ENCODE measurements at places on chromosomes 12 and 14.

- DNase-seq, result no peak
These were observed 19.3 kb upstream of the IL22 start for GRCh38 chr12:68272732-68273131.

DNA sequence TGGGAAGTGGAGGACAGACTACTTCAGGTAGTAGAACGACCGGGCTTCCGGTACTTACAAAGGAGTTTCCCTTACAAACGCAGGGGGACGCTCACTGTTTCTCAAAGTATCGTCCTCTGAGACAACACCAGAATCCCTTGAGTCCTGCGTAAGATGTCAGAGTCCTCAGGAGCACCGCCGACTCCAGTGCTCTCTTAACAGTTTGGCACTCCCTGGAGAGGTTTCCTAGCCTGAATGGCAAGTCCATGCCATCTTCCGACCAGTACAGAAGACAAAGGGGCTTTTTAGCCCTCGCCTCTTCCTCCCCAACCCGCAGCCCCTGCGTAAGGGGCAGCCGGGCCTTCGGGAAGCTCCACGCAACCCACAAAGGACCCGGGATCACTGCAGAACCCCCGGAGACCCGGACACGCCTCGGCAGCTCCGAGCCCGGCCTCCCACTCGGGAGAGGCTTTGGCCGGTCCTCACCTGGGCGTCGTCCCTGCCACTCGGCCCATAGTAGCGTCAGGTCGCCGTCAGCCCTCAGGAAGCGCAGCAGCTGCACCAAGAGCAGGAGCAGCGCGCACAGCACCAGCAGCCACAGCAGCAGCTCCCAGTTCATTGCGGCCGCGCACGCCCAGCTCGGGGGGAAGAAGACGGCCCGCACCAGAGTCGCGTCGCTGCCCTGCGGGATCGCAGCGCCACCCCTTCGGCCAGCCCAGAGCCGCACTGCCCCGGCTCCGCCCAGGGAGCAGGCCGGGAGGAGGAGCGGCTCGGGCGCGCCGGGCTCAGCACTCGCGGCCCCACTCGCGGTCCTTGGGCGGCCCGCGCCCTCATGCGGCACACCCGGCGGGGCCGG is at the start of gene DHRS7:
TSS of gene DHRS7 (minus strand) at position 687 of the 835 bp plus-strand sequence. CDS start at position 598, 89 bp downstream.
- DNase-seq, result peak; percentile 21

DNA sequence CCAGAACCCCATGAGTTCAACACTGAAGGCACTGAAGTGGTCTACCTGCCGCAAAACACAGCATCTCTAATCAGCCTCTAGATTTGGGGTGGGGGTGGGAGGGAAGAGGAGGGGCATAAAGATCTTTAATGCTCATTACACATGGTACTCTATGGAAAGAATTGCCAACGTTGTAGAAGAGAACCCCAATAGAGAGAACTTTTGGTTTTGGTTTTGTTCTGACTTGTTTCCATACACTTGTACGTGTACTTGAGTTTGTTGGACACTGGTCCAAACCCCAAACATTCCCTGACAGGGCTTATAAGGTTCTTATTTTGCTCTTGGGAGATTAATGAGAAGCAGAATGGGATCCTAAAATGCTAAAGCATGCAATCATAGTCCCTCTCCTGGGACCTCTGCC is 31.0 kb downstream of the GNPTAB start:
- no peak for DNase-seq

DNA sequence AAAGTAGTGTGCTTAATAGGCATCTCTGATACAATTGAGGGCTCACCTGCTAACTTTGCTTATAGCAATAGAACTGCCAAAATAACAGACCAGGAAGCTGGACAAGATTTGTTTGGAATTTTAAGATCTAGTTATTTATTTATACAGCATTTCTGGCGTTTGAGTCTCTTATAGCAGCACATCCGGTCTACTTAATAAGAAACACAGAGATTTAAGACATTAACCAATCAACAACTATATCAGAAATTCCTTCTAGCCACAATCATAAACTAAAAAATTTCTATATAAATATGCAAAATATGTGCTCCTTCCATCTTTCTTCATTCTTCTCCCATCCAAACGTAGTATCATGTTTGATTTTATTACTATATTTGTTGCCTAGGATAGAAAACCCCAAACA is 2.6 kb downstream of the RTN1 start:
- no peak for DNase-seq

GRCh38 chr14:20440882-20441281 is 4.9 kb upstream of the KLHL33 start:
- no peak for DNase-seq

DNA sequence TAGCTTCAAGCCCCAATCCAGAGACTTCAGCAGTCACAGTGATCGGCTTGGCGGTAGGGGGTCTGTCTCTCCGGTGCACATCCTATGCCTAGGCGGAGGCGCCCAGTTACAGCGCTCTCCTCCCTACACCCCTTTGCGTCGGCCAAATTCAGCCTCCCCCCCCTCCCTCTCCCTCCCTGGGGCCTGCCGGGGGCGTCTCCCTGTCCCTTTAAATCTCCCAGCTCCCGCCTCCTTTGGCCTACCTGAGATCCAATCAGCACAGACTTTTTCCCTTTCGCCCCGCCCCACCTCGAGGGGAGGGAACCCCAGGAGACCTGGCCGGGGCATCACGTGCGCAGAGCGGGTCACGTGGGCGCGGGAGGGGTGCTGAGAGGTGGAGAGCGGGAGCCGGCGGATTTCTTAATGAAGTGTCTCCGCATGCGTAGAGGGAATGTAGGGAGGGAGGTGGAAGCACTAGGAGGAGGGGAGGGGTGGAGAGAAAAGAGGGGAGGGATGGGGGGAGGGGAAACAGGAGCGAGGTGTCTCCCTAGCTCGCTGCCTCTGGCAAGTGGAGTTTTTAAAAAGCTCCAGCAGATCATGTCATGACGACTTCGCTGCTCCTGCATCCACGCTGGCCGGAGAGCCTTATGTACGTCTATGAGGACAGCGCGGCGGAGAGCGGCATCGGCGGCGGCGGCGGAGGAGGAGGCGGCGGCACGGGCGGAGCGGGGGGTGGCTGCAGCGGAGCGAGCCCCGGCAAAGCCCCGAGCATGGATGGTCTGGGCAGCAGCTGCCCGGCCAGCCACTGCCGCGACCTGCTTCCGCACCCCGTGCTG is at the start of gene HOXC13:
TSS of gene HOXC13 (plus strand) at position 506 of the 815 bp plus-strand sequence. CDS start at position 582, 76 bp downstream.
- peak; percentile 58 for DNase-seq

GRCh38 chr14:91348845-91349465 is 68.7 kb downstream of the CCDC88C start:
- no peak for DNase-seq

DNA sequence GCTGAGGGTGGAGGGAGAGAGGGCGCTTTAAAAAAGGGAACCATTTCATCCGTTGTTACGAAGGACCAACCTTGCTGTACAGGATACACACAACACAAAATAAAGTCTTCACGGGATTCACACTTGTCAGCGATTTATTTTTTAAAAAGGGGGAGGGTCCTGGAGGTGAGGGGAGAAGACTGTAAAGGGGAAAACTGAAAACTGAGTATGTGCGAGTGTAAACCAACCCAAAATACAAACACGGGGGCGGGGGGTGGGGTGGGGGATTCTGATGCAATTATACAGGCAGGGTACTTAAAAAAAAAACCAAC is 499 bp upstream of the PRKAG1 start:
- DNase-seq, result no peak

- DNase-seq, result no peak
These were observed 24.3 kb downstream of the VRK1 start for GRCh38 chr14:96821501-96821900.

GRCh38 chr14:103108749-103109207 is 14.3 kb downstream of the EXOC3L4 start:
- DNase-seq, result no peak

DNA sequence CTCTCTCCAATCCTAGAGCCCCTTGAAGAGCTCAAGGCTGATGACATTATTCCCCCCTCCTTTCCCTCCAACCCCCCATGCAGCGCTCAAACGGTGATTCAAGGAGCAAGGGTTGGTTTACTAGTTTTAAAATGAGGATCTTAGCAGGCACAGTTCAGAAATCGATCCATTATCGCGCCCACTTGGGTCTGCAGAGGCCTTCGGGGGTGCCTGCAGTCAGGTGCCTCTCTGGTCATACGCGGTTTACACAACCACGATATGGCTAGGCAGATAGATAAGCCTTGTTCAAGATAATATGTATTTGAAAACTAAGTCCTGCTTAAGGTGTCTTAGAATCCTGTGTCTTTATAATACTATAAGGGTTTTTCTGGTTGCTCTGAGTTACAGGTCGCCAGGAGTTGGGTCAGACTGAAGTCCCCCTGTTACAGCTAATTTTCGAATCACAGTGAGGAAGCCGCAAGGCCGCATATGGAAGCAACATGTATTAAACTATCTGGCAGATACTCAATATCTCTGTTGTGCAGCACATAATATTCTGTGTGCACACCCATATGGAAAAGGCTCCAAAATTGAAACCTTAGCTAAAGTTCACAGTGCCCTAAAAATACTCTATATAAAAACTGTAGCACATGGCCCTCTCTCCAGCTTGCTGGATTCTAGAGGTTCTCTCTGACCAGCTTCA is 10.0 kb downstream of the BHLHE41 start:
- no peak for DNase-seq

DNA sequence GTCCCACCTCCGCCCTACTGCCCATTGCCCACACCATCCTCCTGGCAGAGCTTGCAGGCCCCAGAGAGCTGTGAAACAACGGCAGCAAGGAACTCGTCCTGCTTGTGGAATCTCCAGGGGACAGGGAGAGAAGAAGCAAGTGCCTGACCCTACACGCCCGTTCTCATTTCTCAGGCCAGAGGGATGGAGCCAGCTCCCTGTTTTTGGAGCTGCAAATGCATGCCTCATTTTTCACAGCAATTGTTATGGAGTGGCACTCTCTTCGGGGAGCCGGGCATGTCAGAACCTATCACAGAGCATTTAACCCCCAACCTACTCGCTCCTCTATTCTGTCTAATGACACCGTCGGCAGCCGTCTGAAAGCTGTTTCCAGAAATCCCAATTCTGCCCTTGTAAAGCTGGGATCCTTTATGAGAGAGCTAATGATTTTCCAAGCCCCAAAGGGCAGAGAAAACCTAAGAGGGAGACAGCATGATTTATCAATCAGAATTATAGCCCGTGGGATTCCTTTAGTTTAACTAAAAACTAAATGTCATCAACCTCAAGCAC is 222.3 kb upstream of the NOS1 start:
- DNase-seq, result no peak

GRCh38 chr14:100408350-100409002 is 85.3 kb downstream of the SLC25A47 start:
- DNase-seq, result no peak

DNA sequence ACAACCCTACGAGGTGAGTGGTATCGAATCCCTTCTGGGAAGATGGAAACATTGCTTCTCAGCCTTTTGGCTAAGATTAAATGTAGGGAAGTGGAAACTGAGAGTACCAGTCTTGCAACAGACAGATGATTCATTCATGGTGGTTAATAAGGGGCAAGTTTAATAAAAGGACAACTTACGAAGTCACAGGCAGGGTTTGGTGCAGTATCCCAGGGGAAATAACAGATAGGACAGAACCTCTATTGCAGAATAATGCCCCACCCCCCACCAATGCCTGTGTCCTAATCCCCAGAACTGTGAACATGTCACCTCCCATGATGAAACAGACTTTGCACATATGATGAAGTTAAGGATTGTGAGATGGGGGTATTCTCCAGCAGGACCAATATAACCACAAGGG is 212.5 kb downstream of the TBX5 start:
- DNase-seq, result no peak

DNA sequence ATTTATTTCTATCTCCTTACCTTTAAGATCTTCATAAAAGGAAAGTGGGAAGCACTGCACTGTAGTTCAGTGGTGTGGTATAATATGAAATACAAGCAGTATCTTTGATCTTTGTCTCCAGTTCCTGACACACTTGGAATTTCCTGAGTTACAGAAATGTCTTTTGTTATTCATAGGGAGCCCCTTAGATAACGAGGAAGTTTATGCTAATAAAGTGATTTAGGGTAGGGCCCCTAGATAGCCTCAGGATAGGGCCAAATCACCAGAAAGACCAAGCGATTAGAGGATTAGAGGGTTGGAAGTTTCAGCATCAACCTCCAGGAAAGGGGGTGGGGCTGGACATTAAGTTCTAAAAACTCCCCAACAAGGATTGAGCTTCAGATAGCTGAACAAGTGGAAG is 29.9 kb upstream of the DDHD1 start:
- DNase-seq, result no peak

DNA sequence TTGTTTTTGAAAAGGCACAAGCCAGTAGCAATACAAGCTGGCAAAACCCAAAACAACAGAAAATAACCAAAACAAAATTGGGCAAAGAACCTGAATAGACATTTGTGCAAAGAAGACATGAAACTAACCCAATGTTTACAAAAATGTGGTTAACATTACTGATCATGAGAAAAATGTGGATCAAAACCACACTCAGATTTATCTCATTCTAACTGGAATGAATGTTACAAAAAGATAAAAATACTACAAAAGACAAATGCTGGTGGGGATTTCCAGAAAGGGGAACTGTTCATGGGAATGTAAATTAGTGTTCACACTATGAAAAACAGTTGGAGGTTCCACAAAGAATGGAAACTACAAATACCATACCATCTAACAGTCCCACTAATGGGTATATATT is 26.6 kb downstream of the ASCL4 start:
- DNase-seq, result no peak

GRCh38 chr12:52819731-52820510 is 6.0 kb upstream of the KRT4 start:
- DNase-seq, result no peak

DNA sequence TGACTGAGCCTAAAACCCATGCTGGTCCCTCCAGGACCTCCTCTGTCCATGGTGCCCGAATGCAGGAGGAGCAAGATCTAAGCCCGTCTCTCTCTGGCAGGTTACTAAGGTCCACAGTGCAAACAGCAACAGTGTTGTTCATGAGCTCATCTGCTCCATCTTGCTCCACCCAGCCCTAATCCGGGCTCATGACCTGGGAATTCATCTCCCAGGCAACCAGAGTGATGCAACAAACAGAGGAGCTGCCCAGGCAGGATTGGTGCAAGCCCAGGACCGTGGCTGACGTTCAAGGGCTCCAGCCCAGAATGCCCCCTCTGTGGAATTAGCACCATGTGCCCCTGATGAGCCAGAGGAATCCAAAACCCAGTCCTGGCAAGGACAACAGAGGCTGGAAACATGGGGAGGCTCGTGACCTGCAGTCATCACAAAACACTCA is 29.9 kb downstream of the HSPB8 start:
- DNase-seq, result no peak

DNA sequence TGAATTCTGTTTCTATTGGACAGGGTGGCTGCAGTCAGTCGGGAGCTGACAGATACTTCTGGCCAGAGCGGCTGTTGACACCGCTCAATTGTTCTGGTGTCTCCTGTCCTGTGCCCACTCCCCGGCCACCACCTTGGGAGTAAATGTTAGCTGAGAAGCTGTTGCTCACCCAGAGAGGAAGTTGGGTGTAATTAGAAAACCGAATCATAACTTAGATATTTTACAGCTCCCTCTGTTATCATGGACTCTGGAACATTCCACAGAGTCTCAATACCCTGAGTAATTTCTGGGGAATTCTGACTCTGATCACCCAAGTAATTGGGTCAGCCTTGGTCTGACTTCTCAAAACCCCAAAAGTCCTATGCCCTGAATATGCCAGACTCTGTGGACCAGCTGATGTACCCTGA is 58.3 kb upstream of the RFLNA start:
- DNase-seq, result peak; percentile 59

- DNase-seq, result no peak
These were observed 7.2 kb upstream of the CACNA2D4 start for GRCh38 chr12:1925684-1926006.

GRCh38 chr12:15181017-15181683 is 40.1 kb downstream of the RERG start:
- no peak for DNase-seq

- peak; percentile 31 for DNase-seq
These were observed 130.9 kb upstream of the PLEKHA5 start for GRCh38 chr12:18998343-18999261.
